A549 (cell line): ENCODE measurements at places on chromosomes 1 and 21. TPM values are rescaled to one million over a fixed set of nuclear protein-coding genes. Genes with fewer than 3 reads are reported as not detected.

Gene HAPLN2
- polyA plus RNA-seq, result 0.10 to 0.16 TPM (median 0.13 TPM) in 3 replicates

Gene CHIA
- not detected in 3 replicates for polyA plus RNA-seq

Gene S100PBP
- 15.9 to 17.0 TPM (median 16.1 TPM) in 3 replicates for polyA plus RNA-seq

Gene LINGO4
- polyA plus RNA-seq, result not detected in 3 replicates

Gene DAB1
- not detected in 3 replicates for polyA plus RNA-seq

Gene FRRS1
- 2.0 to 2.4 TPM (median 2.2 TPM) in 3 replicates for polyA plus RNA-seq

Gene NTNG1
- not detected in 3 replicates for polyA plus RNA-seq

Gene SYNC
- polyA plus RNA-seq, result 10.0 to 12.0 TPM (median 11.6 TPM) in 3 replicates

Gene TRIM67
- 0.23 to 0.50 TPM (median 0.26 TPM) in 3 replicates for polyA plus RNA-seq

Gene C1orf94
- polyA plus RNA-seq, result not detected in 3 replicates

Gene CELA2B
- not detected in 3 replicates for polyA plus RNA-seq

Gene RHEX
- polyA plus RNA-seq, result not detected in 3 replicates

Gene OR6K3
- polyA plus RNA-seq, result not detected in 3 replicates

Gene PRAMEF14
- polyA plus RNA-seq, result not detected in 3 replicates

Gene AMPD1
- polyA plus RNA-seq, result not detected in 3 replicates

Gene RNU1-4
- polyA plus RNA-seq, result 6.5 to 8.5 TPM (median 6.6 TPM) in 3 replicates

Gene VAMP4
- 3.7 to 4.3 TPM (median 4.2 TPM) in 3 replicates for polyA plus RNA-seq

Gene TESK2
- 0.22 to 0.28 TPM (median 0.26 TPM) in 3 replicates for polyA plus RNA-seq

Gene SH3BGR
- 1.0 to 2.0 TPM (median 1.8 TPM) in 3 replicates for polyA plus RNA-seq

Gene PCAT6
- 1.9 to 3.1 TPM (median 2.4 TPM) in 3 replicates for polyA plus RNA-seq

Gene KLHDC7A
- polyA plus RNA-seq, result 2.3 to 2.9 TPM (median 2.3 TPM) in 3 replicates

Gene THEMIS2
- polyA plus RNA-seq, result 0.46 to 0.69 TPM (median 0.58 TPM) in 3 replicates

Gene FCMR
- polyA plus RNA-seq, result 0.93 to 1.3 TPM (median 1.0 TPM) in 3 replicates

Gene PEX19
- polyA plus RNA-seq, result 23.6 to 25.1 TPM (median 24.8 TPM) in 3 replicates

Gene RFX5
- polyA plus RNA-seq, result 49.7 to 60.1 TPM (median 59.2 TPM) in 3 replicates

Gene CYP4A11
- not detected in 3 replicates for polyA plus RNA-seq

Gene KRTAP10-6
- not detected in 3 replicates for polyA plus RNA-seq

Gene CFH
- 4.8 to 8.2 TPM (median 6.3 TPM) in 3 replicates for polyA plus RNA-seq

Gene C4BPB
- polyA plus RNA-seq, result 4.9 to 9.5 TPM (median 5.1 TPM) in 3 replicates

Gene FCRL2
- not detected in 3 replicates for polyA plus RNA-seq

Gene SLAMF8
- polyA plus RNA-seq, result 0.07 TPM in 1 of 3 replicates, not detected in the others

Gene ASCL5
- polyA plus RNA-seq, result 0.07 to 0.17 TPM (median 0.09 TPM) in 3 replicates

Gene ADCY10
- 0.03 to 0.08 TPM (median 0.04 TPM) in 3 replicates for polyA plus RNA-seq

Gene PDZK1IP1
- polyA plus RNA-seq, result 6.4 to 9.4 TPM (median 6.9 TPM) in 3 replicates

Gene PCSK9
- polyA plus RNA-seq, result 2.7 to 7.3 TPM (median 4.9 TPM) in 3 replicates

Gene ANGPTL1
- polyA plus RNA-seq, result not detected in 3 replicates

Gene FCAMR
- not detected in 3 replicates for polyA plus RNA-seq

Gene CFAP74
- polyA plus RNA-seq, result 0.03 to 0.05 TPM in 2 of 3 replicates, not detected in the other

Gene SOX13
- 6.8 to 7.3 TPM (median 7.0 TPM) in 3 replicates for polyA plus RNA-seq

Gene LAMC1
- polyA plus RNA-seq, result 85.8 to 106 TPM (median 93.7 TPM) in 3 replicates

Gene SLC2A5
- polyA plus RNA-seq, result 0.12 to 0.22 TPM (median 0.19 TPM) in 3 replicates

Gene TDRD5
- polyA plus RNA-seq, result 0.08 to 0.29 TPM (median 0.26 TPM) in 3 replicates

Gene SLC19A2
- 4.5 to 5.2 TPM (median 4.7 TPM) in 3 replicates for polyA plus RNA-seq

Gene ARHGEF16
- polyA plus RNA-seq, result 2.7 to 3.2 TPM (median 3.0 TPM) in 3 replicates

Gene SMPDL3B
- 1.5 to 1.8 TPM (median 1.7 TPM) in 3 replicates for polyA plus RNA-seq

Gene C1QTNF12
- polyA plus RNA-seq, result 0.76 to 0.98 TPM (median 0.83 TPM) in 3 replicates

Gene LPAR3
- polyA plus RNA-seq, result 0.08 to 0.12 TPM (median 0.11 TPM) in 3 replicates

Gene TNFAIP8L2
- not detected in 3 replicates for polyA plus RNA-seq

Gene TMEM240
- 0.55 to 1.1 TPM (median 1.1 TPM) in 3 replicates for polyA plus RNA-seq

Gene GBP4
- not detected in 3 replicates for polyA plus RNA-seq

Gene OR2L5
- not detected in 3 replicates for polyA plus RNA-seq

Gene VASH2
- 3.0 to 4.7 TPM (median 3.3 TPM) in 3 replicates for polyA plus RNA-seq

Gene COL8A2
- polyA plus RNA-seq, result 0.07 to 0.16 TPM (median 0.12 TPM) in 3 replicates

Gene KCNK2
- 0.04 to 0.07 TPM (median 0.07 TPM) in 3 replicates for polyA plus RNA-seq

Gene CCDC27
- polyA plus RNA-seq, result not detected in 3 replicates

Gene ADAMTS5
- polyA plus RNA-seq, result not detected in 3 replicates

Gene HSD3B1
- polyA plus RNA-seq, result not detected in 3 replicates
